ENCODE measurements at places on chromosomes 11 and 22.

DNA sequence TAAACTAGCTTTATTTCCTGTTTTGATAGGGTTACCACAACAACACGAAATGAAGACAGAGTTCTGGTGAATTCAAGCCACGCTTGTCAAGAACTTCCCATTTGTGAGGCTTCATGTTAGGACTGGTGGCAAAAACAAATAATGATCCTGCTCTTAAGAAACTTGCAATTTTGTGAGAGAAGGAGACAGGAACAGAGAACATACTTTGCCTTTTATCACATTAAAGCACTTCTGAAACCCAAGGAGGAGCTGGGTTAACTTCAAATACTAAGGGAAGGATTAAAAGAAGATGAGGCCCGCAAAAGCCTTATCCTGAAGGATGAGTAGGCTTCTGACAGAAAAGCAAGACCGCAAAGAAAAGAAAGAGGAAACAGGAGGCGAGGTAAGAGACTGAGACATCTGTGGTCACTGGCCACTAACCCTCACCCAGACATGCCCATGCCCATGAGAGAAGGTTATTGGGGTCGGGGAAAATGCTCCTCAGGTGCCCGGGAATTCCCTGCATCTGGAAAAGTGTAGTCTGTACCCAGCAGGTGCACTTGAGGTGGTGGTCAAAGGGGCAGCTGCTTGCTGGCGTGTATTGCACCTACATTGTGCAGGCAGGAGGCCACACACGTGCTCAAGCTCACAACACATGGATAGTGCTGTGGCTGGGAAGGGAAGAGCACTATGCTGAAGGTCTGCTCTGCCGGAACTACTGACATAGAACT is 50.5 kb downstream of the MAPK1 start:
- no peaks in the 10 kb centered on the region for H3K36me3 ChIP-seq
- peaks cover 16% of the 10 kb centered on the region for H3K4me1 ChIP-seq
- peak overlapping the region; percentile 89 for H3K27ac ChIP-seq

DNA sequence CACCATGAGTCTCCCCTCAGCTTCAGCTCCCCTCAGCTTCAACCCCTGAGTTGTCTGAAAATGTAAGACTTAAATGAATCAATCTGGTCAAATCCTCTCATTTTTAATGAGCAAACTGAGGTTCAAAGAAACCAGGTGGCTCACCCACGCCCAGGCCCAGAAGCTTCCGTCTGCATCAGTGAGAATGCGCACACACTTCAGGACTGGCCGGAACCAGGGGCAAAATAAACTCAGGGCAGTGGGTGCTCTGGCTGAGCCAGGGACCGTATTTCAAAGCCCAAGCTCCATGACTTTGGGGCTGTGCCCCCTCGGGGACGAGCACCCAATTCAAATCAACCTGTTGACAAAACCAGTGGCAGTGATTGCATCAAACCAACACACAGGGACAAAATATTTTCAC is 3.1 kb downstream of the SULT4A1 start:
- peaks cover 32% of the 10 kb centered on the region for H3K27me3 ChIP-seq
- no peak for DNase-seq
- no peak overlapping the region for H3K4me3 ChIP-seq
- H3K27ac ChIP-seq: no peak overlapping the region
- H3K4me1 ChIP-seq: no peaks in the 10 kb centered on the region
- H3K36me3 ChIP-seq: no peaks in the 10 kb centered on the region

GRCh38 chr11:70642266-70642665 is 243.9 kb downstream of the CTTN start:
- H3K27ac ChIP-seq: no peak overlapping the region
- H3K27me3 ChIP-seq: no peaks in the 10 kb centered on the region
- H3K4me3 ChIP-seq: no peak overlapping the region
- no peaks in the 10 kb centered on the region for H3K4me1 ChIP-seq

DNA sequence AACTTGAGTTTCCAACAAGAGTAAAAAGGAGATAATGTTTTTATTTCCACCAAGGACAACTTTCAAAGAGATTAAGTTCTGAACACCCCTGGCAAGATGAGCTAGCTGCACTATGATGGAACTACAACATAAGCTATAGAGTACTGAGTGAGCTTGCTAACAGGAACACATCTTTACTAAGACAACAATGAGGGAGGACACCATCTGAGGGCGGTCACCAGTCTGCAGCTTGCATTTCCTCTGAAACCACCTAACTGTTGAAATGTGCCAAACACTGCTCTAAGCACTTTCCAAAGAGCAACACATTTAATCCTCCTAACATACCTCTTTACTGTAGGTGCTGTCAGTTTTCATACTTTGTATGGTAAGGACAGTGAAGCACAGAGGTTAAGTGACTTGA is 68.4 kb downstream of the TCF20 start:
- DNase-seq: no peak
- no peaks in the 10 kb centered on the region for H3K4me1 ChIP-seq
- H3K36me3 ChIP-seq: no peaks in the 10 kb centered on the region
- no peak overlapping the region for H3K4me3 ChIP-seq

DNA sequence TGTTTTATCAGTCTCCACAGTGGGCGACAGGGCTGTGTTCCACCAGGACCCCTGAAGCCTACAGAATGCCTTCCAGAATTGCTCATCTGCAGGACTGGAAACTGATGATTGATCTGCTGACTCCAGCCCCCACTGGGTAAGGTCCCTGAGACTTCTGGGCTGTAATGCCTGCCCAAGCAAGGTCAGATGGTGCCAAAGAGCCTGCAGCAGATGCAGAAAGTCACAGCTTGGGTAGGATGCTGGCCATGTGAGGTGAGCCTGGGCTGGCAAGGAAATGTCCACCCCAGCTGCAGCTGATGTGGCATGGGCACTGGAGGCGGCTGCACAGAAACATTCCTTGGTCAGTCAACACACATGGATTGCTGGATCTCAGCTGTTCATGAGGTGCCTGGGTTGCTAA is 30.9 kb downstream of the LRRC32 start:
- no peaks in the 10 kb centered on the region for H3K36me3 ChIP-seq
- DNase-seq: no peak
- no peaks in the 10 kb centered on the region for H3K4me1 ChIP-seq

GRCh38 chr11:113202431-113202830 is 112.0 kb upstream of the TTC12 start:
- H3K4me1 ChIP-seq: peaks cover 27% of the 10 kb centered on the region
- no peaks in the 10 kb centered on the region for H3K36me3 ChIP-seq
- no peaks in the 10 kb centered on the region for H3K27me3 ChIP-seq
- peak overlapping the region; percentile 52 for H3K27ac ChIP-seq
- DNase-seq: peak; percentile 85
- H3K4me3 ChIP-seq: no peak overlapping the region

DNA sequence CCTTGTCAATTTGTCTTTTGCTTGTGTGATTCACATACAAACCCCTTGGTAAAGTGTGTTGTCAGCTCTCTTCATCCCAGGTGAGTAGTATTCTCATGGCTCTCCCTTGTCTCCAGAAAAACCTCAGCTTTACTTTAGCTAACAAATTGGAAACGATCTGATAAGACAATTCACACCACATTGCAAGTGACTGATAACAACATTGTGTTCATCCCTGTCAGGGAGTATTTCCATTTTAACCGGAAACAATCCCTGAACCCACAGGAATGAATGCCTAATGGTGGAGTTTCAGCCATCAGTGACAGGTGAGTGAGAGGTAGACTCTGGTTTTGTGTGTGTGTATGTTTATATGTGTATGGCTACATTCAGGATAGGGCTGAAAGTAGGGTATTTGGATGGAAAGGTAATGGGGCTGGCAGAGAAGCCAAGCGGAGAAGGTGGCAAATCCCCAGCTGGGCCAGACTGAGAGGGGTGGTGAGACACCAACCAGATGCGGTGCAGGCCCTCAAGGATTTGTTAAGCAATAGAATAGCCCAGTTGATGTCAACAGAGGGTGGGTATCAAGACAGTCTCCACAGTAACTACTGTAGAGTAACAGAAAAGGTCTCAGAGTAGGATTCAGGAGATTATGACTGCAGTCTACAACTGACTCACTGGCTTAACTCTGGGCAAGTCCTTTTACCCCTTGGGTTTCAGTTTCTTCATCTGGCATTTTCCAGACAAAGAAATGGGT is 7.6 kb downstream of the LRRC51 start:
- H3K27ac ChIP-seq: no peak overlapping the region
- no peak for DNase-seq
- H3K4me1 ChIP-seq: no peaks in the 10 kb centered on the region
- no peaks in the 10 kb centered on the region for H3K27me3 ChIP-seq

DNA sequence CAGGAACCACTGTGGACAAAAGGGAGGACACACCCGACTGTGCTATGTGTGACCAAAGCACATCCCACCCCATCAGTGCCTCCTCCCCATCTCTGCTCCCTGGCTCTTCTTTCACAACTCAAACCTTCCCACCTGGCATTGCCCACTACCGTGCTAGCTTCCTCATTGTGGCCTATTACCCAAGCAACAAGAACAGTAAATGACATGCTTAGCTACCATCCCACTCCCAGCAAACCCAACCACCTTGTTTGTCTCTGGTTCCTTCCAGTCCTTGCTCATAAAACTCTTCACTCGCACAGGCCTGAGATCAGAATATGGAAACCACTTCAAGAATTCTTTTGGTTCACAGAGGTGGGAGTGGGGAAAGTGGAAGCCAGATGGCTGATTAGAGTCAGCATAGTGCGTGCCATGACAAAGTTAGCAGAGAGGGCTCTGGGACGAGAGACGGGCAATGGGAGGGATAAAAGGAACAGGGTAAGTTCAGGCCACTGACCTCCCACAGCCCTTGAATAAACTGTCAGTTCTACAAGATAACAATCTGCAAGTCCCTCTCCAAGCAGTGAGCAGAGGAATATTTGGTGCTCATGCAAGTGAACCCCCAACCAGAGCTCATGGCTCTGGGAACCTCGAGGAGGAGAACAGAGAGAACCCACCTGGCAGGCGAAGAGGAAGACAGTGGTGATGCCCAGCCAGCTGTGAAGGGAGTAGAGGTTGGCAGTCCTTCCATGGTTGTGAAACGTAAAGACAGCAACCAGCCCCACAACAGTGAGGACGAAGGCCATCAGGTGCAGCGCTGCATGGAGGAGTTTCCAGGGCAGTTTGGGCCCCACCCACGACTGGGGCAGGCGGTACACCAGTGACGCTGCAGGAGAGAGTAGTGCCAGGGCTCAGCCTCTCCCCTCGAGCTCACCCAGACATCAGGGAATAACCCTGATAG is 8.3 kb downstream of the CYB561A3 start:
- H3K27me3 ChIP-seq: no peaks in the 10 kb centered on the region
- H3K27ac ChIP-seq: no peak overlapping the region
- no peak overlapping the region for H3K4me3 ChIP-seq
- peaks cover 11% of the 10 kb centered on the region for H3K36me3 ChIP-seq

DNA sequence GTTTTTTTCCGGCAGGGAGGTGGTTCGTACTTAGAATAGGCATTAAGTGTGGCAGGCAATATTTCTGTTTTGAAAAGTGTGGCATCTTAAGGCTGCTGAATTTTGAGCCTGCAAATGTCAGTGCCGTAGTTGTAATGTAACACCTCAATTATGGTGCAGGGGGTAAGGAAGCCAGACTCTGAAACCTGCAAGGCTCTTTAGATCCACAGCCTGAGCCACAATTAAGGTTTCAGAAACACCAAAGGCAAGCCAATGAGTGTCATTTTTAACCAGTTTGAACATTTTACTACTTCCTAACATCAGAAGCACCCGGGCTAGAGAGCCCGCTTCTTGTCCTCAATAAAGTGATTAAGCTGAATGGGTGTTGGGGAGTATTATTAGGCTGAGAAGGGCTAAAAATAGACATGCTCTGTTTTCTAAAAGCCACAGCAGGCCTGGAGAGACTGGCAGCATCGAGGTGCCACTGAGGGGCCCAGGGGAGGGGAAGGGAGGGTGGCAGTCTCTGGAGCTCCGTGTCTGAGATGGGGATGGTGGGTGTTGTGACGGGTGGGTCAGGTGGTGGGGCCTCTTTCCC is 113.4 kb downstream of the ZBTB16 start:
- no peak overlapping the region for H3K4me3 ChIP-seq
- no peaks in the 10 kb centered on the region for H3K4me1 ChIP-seq
- H3K36me3 ChIP-seq: no peaks in the 10 kb centered on the region
- no peak overlapping the region for H3K27ac ChIP-seq

DNA sequence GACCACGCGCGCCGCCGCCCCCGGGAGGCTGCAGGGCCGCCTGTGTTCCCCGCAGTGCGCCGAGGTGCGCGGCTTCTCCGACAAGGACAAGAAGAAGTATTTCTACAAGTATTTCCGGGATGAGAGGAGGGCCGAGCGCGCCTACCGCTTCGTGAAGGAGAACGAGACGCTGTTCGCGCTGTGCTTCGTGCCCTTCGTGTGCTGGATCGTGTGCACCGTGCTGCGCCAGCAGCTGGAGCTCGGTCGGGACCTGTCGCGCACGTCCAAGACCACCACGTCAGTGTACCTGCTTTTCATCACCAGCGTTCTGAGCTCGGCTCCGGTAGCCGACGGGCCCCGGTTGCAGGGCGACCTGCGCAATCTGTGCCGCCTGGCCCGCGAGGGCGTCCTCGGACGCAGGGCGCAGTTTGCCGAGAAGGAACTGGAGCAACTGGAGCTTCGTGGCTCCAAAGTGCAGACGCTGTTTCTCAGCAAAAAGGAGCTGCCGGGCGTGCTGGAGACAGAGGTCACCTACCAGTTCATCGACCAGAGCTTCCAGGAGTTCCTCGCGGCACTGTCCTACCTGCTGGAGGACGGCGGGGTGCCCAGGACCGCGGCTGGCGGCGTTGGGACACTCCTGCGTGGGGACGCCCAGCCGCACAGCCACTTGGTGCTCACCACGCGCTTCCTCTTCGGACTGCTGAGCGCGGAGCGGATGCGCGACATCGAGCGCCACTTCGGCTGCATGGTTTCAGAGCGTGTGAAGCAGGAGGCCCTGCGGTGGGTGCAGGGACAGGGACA is 2.7 kb downstream of the NLRP6 start:
- H3K4me1 ChIP-seq: no peaks in the 10 kb centered on the region
- no peak overlapping the region for H3K27ac ChIP-seq

DNA sequence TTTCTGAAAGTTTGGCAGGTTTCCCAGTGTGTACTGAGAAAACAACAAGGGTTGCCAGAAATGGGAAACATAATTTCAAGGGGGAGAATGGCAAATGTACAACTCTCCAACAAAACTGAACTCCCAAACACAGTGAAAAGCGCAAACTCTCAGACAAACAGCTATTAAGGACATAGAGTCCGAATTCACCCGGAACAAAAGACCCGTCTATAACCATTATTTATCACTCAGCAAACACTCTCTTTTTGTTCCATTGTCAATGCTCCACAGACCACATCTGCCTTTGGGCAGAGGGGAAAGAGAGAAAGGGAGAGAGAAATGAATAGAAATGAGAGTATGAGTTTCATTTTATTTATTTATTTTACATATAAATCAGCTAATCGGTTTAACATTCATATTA is 21.7 kb downstream of the KIRREL3 start:
- H3K36me3 ChIP-seq: no peaks in the 10 kb centered on the region
- H3K4me1 ChIP-seq: no peaks in the 10 kb centered on the region
- no peak for DNase-seq
- H3K27me3 ChIP-seq: peaks cover 41% of the 10 kb centered on the region

- peaks cover 23% of the 10 kb centered on the region for H3K4me1 ChIP-seq
- H3K27me3 ChIP-seq: no peaks in the 10 kb centered on the region
- no peaks in the 10 kb centered on the region for H3K36me3 ChIP-seq
- DNase-seq: peak; percentile 42
- H3K27ac ChIP-seq: no peak overlapping the region
Measured at GRCh38 chr22:47333625-47334024, 571.2 kb downstream of the TBC1D22A start.

GRCh38 chr11:111098091-111098490 is 147.4 kb upstream of the POU2AF2 start:
- no peaks in the 10 kb centered on the region for H3K36me3 ChIP-seq
- peaks cover 38% of the 10 kb centered on the region for H3K27me3 ChIP-seq
- no peak overlapping the region for H3K27ac ChIP-seq

Data from PC-3 (cell line).